NCI-H187 (cell line): ENCODE measurements at places on chromosomes 2 and 18.

DNA sequence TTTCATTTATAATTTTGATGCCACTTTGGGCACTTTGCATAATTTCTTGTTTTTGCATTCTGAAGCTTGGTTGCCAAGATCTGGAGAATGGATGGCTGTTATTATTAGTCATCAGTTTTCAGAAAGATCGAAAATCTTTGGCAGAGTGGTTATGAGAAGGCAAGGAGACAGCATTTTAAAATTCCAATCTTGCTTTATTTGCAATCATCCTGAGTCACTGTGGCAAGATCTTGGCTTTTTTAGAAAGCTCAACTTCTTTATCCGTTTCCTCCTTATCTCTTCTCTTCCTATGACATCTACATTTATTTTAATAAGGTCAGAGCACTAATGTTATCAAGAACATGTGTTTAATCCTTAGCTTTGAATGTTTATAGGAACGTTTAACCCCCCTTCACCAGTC lies 31.1 kb upstream of the EIF2AK3 start:
- no peak for DNase-seq

DNA sequence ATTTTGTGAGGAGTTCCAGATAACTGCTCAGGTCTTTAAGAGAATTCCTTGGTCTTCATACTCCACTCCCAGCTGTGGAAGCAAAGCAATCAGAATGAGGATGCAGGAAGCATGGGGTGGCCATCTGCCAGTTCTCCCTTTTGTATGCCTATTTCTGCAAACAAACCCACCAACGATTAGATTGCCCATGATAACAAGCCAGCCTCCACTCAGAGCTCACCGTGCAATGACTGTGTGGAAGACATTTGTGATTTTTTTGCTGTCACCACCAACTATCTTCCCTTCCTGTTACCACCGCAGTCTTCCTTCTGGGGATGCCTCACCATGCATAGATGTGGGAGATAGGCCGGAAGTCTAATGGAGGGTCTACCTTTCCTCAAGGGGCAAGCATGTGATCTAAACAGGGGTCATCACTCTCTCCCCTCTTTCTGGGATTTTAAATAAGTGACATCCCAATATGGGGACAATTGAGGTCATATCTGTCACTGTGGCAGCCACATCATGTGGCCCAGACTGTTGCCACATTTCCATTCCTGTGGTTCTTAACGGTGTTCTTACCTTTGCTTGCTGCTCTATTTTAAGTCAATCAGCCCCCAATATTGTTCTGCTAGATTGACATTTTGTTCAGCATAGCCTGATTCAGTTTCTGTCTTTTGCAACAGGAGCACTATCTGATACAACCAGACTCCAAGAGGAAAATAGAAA lies 4.4 kb downstream of the AFF3 start:
- DNase-seq, result no peak

GRCh38 chr2:121588357-121588756 lies 57.7 kb downstream of the RNU4ATAC start:
- no peak for DNase-seq

GRCh38 chr2:197280015-197280702 lies 30.4 kb downstream of the ANKRD44 start:
- no peak for DNase-seq

DNA sequence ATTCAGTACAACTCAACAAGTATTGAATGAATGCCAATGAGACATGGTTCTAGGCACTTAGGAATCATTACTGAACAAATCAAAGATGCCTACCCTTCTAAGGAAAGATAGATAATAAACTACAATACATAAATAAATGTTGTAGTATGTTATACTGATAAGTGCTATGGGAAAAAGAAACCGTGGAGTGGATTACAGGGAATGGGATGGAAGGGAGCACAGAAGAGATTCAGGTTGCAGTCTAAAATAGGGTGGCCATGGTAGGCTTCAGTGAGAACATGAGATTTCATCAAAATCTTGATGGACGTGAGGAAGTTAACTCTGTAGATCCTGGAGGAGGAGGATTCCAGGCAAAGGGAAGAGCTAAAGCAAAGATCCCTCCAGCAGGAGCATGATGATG lies 17.9 kb upstream of the CREB1 start:
- DNase-seq, result no peak

GRCh38 chr2:32455816-32456215 lies 99.0 kb downstream of the BIRC6 start:
- DNase-seq, result no peak

DNA sequence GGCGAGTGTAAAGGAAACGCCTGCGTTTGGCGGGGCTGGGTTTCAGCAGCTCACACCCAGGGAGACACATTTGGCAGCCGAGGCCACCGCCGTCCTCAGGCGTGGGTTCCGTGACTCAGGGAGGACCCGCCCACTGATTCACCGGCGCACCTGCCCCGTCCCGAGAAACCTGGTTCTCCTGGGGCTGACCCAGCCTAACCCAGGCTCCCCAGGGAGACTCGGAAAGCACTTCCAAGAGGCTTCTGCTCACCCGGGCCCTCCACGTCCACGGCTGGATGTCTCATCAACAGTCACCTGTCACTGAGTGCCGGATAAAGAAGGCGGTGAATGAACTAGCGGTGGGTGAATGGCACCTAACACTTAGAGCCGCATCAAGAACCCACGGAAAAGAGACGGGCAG lies 126.4 kb upstream of the CTDP1 start:
- DNase-seq, result no peak

GRCh38 chr2:41836948-41837347 lies 210.9 kb upstream of the PKDCC start:
- no peak for DNase-seq

DNA sequence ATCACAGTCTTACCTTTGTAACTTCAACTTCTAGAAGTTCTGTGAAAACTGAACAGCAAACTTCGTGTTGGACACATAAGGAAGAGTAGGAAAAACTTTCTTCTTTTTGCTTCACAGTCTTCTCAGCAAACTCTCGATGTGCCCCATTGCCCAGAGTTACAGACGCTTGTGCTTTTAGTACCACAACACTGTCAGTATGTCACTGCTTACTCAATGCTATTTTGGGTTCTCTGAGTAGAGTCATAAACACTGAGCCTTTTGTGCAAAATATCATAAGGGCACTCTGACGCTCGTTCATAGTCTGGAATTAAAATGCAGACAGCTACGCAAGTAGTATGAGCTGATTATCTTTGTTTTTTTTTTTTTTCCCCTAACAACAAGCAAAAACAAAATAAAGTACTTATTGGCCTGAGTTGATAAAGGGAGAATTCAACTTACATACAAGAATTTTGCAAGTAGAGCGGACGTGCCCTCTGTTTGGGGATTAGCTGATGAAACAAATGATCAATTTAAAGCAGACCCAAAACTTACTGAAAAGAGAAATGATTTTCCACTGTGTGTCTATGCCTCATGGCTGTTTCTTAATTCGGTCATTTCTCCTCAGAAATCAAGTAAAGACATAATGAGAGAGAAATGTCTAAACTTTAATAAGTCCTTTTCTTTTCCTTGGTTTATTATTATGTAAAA lies at the start of gene CDH19:
TSS of gene CDH19 (minus strand) at position 150 of the 687 bp plus-strand sequence. CDS start 31,886 bp downstream, outside the sequence.
- DNase-seq, result no peak

DNA sequence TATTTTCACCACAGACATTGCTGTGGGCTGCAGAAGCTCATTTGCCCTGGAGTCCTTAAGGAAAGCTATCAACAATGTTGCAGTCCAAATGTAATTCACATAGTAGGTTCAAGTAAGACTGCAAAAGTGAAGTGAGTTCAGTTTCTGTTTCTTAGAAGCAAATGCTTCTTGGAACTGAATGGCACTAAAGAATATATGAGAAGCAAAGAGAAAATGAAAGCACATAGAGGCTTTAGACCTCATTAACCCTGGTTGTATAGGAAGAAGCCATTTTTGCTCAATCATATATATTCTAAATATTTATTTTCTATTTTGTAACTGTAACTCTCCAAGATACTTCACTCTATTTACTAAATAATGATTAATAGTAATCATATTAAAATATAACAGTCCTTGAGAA lies 292.0 kb downstream of the ZNF804A start:
- no peak for DNase-seq

GRCh38 chr2:215662715-215663114 lies 226.8 kb upstream of the FN1 start:
- DNase-seq, result no peak

DNA sequence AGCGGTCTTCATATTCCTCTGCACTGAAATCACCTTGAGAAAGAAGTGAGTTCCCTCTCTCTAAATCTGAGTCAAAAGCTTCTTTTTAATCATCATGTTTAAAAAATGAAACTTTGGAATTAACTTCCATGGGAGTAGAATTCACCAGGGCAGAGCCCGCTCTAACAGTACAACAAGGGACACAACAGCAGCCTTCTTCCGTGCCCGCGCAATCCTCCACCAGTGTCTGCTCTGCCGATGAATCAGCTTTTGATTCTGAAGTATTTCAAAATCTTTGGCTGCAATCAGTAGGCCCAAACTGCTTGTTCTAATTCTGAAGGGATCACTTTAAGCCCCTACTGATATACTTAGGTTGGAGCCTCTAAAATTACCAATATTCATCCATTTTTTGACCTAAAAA lies 76.9 kb downstream of the USP40 start:
- no peak for DNase-seq

DNA sequence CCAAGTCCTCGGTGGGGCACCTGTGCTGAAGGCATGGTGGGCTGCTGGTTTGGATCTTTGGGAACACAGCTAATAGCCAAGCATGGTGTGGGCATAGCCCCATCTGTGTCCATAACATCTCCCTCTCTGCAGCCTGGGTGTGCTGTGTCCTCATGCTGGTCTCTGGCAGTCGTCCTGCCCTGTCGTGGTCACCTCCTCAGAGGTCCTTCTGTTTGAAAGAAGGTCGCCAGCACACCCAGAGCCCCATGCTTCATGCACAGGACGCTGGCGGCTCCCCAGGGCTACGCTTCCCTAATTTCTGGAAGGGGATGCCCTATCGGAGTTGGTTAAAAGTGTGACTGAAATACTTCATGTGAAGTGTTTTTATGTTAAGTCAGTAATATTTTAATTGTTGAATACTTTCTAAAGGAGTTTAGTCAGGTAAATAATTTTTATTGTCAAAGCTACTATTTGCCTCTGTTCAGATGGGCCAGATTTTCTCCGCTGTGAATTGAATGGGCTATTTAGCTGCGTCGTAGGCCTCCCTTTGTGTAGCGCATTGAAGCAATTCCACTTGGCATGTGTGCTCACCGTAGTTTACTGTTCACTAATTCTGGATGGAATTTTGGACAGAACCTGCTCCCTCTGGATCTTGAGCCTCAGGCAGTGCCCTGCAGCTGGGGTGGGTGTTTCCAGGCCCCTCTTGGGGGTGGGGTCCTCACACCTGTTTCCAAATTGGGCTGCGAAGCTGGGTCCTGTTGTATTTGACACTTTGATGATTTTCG lies 81.9 kb downstream of the WDSUB1 start:
- DNase-seq, result no peak

- no peak for DNase-seq
Observed at GRCh38 chr18:76995896-76996295, 136.7 kb downstream of the MBP start.

GRCh38 chr2:212489719-212490346 lies 48.8 kb downstream of the ERBB4 start:
- no peak for DNase-seq

DNA sequence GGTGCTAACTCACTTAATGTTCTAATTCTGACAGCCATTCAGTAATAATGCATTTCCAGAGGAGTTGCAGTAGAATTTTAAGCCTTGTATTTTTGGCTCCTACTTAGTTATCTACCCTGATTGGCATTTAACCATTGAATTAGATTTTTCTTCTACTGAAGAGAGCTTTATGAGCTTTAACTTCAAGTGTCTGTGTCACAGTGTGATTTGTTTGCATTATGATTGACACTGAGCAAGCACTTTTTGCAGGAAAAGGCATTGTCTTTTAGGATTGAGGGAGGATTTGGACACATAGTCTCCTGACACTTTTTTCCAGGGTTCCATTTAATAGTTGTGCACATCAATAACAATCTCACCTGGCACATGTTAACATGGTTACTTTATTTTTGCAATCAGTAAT lies 26.7 kb downstream of the LYPD6 start:
- DNase-seq, result no peak

- no peak for DNase-seq
Observed at GRCh38 chr2:215652388-215652787, 216.5 kb upstream of the FN1 start.

GRCh38 chr18:63320975-63321265 lies 1.4 kb upstream of the BCL2 start:
- DNase-seq, result peak; percentile 39

GRCh38 chr18:46324087-46324955 lies 220.1 kb downstream of the HAUS1 start:
- peak; percentile 35 for DNase-seq

GRCh38 chr18:48566589-48566988 lies 27.8 kb downstream of the CTIF start:
- DNase-seq, result no peak

DNA sequence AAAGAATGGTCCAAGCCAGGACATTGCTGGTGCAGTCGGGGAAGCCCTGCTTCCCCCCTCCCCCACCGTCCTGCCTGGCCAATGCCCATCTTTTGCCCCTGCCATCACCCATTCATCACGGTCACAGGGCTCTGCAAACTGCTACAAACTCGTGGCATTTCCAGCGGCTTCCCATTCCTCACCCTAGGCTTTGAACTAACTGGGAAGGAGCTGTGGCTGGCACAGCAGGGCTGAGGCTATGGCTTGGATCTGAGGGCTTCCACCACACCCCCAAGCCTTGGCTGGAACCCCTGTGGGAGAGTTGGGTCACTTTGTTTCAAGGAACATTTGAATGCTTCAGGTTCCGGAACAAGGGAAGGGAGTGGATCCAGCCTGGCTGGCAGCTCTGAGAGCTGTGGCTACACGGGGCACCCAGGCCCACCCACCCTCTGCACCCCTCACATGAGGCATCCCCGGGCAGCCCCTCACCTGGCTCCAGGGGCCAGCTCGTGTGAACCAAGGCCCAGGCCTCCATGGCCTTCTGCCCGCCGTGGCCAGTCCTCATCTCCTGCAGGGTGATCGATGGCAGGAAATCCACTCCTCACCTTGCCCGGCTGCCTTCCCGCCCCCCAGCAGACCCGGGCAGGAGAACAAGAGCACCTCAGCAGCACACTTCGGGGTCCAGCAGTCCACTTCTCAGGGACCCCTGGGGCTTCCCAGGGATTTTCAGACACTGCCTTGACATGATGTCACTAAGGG lies 58.8 kb upstream of the OTOS start:
- no peak for DNase-seq

- DNase-seq, result no peak
Observed at GRCh38 chr2:54704688-54705605, 18.5 kb upstream of the EML6 start.

DNA sequence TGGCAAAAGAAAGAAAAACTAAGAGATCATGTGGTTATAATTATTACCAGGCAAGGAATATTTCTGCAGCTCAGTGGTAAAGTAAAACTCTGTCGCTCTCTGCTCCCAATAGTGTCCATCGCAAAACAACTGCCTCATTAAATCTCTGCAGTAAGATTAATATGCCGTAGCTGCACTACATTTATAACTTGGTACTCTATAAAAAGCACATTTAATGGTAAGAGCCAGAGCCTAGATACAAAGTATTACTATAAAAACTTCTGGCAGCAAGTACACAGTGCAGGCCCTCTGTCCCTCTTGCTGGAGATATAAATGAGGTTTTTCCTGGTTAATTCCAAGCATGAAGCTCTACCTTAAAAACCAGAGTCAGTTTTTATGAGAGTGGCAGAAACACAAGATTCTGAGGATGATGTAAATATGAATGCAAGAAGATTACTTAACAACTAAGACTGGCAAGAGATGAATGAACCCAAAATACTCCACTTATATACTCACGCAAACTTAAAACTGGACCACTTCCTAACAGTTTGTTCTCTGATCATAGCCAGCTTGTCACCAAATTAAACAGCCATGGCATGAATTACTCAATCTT lies 25.5 kb downstream of the ZNF521 start:
- DNase-seq, result no peak
